Thoracic aorta (tissue), 2 donors: ENCODE measurements at places on chromosomes 5 and 9. TPM values are rescaled to one million over a fixed set of nuclear protein-coding genes. Genes with fewer than 3 reads are reported as not detected.

- no peak for DNase-seq
These were observed 535 bp downstream of the RFX3 start for GRCh38 chr9:3525096-3525835.

DNA sequence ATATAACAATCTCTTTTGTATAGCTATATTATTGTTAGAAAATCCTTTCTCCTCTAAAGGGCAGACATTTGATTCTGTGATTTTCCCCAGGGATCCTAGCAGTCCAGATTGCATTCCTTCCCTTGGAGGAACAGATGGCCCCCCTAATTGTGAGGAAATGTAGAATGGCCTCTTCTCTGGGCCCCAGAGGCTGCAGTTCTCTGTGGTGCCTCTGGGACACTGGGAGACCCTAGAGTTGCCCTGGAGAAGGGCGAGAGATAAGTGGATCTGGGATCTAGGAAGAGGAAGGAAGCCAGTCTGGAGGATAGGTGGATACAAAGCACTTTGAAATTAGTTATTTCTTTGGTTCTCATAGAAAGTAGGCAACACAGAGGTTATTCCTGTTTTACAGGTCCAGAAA is 1.9 kb upstream of the HINT2 start:
- DNase-seq, result no peak

DNA sequence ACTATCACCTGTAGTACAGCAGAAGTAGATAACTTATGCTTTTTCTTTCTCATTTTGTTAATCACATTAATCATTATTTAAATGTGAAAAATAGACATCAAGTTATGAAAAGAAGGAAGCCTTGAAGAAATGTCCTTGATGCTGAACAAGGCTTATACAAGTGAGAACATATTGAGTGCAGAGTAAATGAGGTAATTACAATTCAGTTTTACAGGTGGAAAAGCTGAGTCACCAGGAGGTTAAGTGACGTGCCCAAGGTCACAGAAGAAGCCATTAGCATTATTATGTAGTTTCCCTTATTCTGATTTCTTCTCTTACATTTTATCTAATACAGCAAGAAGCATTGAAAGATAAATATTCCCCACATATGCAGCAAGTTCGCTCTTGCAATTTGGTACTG is 998.5 kb upstream of the CDH6 start:
- DNase-seq, result no peak

DNA sequence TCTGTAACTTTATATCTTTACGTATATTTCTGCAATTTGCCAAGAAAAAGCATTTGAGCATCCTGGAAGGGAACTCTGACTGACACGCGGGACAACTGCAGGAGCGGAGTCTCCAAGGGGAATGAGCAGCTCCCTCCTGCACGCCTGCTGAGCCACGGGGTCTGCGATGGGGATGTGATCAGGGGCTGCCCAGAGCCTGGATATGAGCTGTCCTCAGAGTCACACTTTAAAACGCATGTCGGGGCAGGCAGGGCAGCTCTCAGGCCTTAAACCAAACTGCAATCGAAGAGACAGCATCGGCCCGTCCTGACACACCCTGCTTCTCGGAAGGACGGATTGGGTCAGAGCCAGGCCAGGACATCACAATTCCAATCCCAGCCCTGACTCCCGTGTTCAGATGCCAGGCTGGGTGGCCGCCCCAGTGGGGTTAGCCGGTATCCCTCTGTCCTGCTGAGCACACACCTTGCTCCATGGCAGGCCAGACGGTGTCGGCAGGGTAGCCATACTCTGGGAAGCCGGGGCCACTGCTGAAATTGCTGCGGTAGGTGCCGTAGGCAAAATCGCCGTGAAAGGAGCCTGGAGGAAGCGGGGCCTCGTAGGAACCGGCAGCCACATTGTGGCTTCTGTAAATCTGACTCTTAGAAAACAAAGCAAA is 17.2 kb downstream of the SEC16A start:
- DNase-seq, result no peak

SLC36A1 gene
- 16.0 TPM for total RNA-seq

DNA sequence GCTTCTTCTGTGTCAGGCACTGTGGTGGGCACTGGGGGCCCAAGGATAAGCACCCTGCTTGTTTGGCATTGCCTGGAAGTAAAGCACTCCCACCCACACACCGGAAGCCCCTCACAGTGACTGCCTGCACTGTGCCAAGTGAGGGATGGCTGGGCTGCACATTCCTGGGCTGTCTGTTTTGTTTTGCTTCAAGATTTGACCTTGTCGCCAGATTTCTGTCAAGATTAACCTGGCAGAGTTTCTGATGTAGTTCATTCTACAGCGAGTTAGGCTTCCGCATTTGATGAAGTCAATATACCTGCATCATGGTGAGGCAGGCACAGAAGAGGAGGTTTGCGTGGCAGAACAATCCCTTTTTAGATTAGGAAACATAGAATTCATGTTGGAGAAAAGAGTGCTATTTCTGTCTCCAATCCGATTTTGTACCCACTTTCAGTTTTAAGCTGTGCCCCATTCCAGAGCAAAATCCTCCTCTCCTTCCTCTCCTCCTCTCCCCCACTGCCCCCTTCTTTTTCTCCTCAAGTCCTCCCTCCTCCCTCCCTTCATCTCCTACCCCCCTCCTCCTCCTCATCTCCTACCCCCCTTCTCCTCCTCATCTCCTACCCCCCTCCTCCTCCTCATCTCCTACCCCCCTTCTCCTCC is 14.4 kb upstream of the BOD1 start:
- no peak for DNase-seq

ANKRD55 gene
- total RNA-seq, result not detected

GRCh38 chr9:137396227-137396626 is 26.7 kb downstream of the EXD3 start:
- no peak for DNase-seq

CDC20B gene
- not detected for total RNA-seq

PDE6A gene
- total RNA-seq, result not detected

- DNase-seq, result no peak
These were observed 825.0 kb downstream of the TLR4 start for GRCh38 chr9:118529210-118529609.

FAT2 gene
- total RNA-seq, result 0.14 TPM

DNA sequence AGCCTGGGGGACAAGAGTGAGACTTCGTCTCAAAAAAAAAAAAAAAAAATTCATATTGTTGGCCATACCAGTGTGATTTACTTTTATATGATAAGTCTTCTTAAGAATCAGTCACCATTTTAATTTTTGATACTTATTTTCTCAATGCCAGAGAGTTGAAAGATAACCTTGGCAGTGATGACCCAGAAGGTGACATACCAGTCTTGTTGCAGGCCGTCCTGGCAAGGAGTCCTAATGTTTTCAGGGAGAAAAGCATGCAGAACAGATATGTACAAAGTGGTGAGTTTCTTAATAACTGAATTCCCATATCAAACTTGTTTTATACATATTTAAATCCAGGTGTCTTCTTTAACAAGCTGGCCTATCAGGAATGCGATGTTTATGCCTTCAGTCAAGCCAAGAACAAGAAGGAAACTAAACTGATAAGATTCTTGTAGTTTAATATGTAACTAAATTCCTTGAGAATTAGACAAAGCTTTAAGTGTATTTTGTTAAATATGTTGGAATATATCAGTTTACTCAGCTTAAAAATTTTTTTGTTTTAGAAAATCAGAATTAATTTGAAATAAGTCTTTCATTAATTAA is 81.5 kb downstream of the NIPBL start:
- DNase-seq, result no peak

DNA sequence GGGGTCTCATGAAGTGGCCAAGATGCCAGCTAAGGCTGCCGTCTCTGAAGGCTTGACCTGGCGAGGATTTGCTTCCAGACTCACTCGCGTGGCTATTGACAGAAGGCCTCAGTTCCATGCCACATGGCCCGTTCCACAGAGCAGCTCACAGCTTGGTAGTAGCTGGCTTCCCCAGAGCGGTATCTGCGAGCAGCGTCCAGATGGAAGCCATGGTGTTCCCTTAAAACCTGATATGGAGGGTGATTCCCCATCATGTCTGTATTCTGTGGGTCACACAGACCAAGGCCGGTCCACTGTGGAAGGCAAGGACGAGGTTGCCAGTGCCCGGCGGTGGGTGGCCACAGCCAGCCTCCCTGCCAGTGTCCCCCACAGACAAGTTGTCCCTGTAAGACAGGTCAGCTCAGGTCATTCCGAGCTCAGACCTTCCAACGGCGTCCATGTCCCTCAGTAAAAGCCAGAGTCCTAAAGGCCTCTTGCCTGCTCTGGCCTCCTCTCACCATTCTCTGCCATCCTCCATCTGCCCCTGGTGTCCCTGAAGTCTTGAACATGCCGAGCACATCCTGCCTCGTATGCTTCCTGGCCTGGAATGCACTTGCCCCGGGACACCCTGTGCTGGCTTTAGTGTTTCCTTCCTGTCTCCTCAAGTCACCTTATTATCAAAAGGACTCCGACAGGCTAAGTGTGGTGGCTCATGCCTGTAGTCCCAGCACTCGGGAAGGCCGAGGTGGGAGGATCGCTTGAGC is 61.3 kb upstream of the LRRTM2 start:
- no peak for DNase-seq

PRSS3 gene
- 1.1 TPM for total RNA-seq

GRCh38 chr9:81132318-81132717 is 557.0 kb downstream of the TLE1 start:
- no peak for DNase-seq

- DNase-seq, result no peak
These were observed at the start of gene TXNDC8 for GRCh38 chr9:110337727-110338126. Gene TXNDC8 (minus strand): TSS chr9:110337863.

DNA sequence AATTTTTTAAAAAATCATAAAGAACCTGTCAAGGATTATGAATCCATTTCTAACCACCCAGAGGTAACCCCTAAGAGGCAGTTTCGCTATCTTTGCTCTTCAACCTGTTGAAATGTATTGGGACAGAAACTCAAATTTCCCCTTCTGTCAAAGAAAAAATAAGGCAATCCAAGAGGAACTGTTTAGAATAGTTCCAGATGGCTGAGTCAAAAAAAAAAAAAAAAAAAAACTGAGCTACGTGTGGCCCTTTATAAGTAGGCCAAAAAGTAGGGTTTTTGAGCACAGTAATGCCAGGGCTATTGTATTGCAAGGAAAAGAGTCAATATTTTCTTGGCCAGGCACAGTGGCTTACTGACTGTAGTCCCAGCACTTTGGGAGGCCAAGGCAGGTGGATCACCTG is 94.9 kb downstream of the RAD23B start:
- DNase-seq, result no peak

SLC23A1 gene
- not detected for total RNA-seq
